ENCODE measurements at places on chromosomes 1 and 21.

GRCh38 chr21:31213787-31214186, 130.3 kb downstream of the TIAM1 start:
- DNase-seq: no peak

DNA sequence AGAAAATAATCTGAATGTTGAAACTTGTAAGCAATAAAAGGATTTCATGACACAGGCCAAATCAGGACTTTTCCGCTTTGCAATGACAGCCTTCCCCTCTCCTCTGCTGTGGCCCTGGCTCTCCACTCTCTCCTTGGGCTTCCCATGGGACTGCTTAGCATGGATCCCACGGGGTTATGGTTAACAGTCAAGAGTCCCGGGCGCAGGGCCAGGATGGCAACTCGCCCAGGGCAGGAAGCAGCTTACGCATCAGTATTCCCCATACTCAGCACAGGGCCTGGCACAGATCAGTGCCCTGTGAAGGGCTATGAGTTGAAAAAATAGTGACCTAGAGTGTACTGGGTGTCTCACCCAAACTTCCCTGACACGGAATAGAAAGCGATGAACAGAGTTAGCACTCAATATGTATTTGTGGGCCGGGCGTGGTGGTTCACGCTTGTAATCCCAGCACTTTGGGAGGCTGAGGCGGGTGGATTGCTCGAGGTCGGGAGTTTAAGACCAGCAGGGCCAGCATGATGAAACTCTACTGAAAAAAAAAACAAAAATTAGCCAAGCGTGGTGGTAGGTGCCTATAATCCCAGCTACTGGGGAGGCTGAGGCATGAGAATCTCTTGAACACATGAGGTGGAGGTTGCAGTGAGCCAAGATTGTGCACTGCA, 29.1 kb upstream of the GRHL3 start:
- no peak for DNase-seq

- peak; percentile 8 for DNase-seq
Measured at GRCh38 chr1:210663730-210664573, 335.2 kb downstream of the HHAT start.

DNA sequence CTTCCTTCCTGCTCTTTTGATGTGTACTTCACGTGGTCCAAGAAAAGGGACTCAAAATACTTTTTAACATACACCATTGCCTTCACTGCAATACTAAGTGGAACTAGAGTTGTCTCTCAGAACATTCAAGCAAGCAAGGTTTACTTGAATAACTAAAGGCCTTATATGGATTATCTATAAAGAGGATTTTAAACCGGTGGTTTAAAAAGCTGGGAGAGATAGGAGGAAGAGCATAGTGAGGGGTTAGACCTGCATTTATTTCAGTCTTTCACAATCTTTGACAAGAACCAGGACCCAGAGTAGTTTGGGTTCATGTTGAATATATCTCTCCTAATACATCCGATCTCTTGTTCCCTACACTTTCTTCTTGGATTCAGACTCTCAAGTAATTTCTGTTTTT, 6.9 kb downstream of the S1PR1 start:
- DNase-seq: no peak

DNA sequence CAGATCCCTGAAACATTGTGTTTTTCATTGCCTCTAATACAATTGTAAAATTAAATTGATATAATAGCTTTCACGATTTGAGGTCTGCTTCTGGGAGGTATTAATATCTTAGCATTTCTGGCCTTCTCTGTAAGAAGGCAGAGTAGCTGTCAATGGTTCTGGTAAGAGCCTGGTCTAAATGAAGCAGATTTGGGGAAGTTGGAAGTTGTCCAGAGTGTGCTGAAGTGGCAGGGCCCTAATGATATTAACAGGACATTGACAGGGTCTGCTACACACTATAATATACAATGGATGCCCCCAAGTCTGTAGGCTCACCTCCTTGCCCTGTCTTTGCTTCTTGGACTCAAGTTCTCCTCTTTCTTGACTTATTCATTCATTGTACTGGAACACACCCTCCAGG, 99.5 kb downstream of the C4BPA start:
- DNase-seq: no peak

- no peak for DNase-seq
Measured at GRCh38 chr1:58629031-58629462, 52.0 kb upstream of the TACSTD2 start.

- DNase-seq: no peak
Measured at GRCh38 chr1:162822391-162823200, 32.1 kb downstream of the HSD17B7 start.

GRCh38 chr1:200240656-200241055, 169.2 kb downstream of the ZNF281 start:
- no peak for DNase-seq

- no peak for DNase-seq
Measured at GRCh38 chr1:10217748-10218441, 7.5 kb downstream of the KIF1B start.

DNA sequence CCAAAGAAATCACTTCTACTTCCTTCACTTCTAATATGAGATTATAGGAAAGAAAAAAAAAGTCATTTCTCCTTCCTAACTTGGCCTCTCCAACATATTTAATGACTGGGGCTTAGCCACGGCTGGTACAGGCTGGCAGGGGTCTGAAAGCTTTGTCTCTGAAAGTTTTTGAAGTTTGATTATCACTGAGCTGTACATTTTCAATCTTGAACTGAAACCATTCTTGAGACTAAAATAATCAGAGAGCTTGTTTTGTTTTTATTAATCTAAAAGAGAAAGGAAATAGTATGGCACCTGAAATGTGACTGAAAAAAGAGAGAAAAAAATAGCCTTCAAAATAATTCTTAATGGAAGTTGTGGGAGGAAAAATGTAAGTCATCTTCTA, 3.8 kb upstream of the KRTAP19-8 start:
- no peak for DNase-seq

DNA sequence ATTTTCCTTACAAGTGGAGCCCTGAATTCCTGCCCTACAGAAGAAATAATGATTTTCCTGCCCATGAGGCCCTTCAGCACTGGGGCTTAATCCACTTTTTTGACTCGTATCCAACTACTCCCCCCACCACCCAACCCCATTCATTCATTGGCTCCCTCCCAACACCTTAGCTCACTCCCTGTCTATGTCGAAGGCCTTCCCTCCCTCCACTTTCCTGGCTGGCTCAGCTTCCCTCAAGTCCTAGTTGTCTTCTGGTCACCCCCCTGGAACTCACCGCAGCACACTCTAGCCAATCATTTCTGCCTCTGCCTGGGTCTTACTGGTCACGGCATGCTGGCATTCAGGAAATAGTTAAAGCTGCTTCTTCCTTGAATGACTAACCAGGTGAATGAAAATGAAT, 118.9 kb downstream of the PGBD5 start:
- DNase-seq: no peak

DNA sequence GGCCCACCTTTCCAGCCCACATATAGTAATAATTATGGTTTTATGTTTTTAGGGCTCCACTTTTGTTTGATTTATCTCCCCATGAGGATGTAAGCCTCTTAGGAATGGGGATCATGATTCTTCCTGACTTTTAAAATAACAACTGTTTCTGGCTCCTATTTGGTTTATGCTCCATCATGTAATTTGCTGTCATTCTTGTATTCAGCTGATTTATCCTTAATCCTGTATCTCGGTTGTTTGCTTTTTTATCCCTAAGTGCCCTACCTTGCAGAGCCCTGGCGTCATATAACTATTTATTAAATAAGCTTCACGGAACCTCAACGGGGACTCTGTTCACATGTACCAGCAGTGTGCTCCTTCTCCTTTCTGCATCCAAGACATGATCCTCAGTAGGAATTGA, 70.7 kb downstream of the RYR2 start:
- DNase-seq: no peak

- no peak for DNase-seq
Measured at GRCh38 chr1:180291004-180291403, 60.9 kb downstream of the LHX4 start.

DNA sequence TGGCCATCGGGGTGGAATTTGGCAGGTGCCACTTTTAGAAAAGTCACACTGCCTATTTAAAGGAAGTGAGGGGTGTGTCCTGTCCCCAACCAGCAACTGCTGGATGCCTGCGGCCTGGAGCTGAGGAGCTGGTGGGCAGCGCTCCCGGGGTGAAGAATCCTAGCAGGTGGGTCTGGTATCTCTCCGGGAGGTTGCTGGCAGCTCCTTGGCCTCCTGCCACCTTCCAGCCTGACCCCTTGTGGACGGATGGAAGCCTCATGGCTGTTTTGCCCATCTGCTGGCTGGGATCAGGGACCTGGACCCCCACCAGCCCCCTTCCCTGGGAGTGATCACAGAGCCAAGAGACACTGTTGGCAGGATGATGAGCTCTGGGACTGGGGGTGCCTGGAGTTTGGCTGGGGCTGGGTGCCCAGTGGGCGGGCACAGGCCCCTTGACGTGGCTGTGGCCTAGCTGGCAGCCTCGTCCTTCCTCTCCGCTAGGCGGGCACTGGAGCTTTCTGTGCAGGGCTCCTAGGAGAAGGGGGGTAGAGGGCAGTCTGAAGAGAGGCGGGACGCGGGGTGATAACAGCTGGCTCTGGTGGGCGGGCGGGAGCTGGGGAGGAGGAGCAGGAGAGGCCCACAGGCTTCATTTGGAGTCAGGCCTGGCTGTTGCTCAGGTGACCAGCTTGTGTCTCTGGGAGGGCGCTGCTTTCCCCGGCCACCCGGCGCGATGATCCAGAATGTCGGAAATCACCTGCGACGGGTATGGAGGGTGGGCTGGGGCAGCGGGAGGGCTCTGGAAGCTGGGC, at the start of gene ACOT11:
TSS of gene ACOT11 (plus strand) at position 628 of the 788 bp plus-strand sequence. CDS start at position 710, 82 bp downstream.
- DNase-seq: peak; percentile 72

- DNase-seq: no peak
Measured at GRCh38 chr21:38815060-38815405, 9.3 kb downstream of the ETS2 start.

DNA sequence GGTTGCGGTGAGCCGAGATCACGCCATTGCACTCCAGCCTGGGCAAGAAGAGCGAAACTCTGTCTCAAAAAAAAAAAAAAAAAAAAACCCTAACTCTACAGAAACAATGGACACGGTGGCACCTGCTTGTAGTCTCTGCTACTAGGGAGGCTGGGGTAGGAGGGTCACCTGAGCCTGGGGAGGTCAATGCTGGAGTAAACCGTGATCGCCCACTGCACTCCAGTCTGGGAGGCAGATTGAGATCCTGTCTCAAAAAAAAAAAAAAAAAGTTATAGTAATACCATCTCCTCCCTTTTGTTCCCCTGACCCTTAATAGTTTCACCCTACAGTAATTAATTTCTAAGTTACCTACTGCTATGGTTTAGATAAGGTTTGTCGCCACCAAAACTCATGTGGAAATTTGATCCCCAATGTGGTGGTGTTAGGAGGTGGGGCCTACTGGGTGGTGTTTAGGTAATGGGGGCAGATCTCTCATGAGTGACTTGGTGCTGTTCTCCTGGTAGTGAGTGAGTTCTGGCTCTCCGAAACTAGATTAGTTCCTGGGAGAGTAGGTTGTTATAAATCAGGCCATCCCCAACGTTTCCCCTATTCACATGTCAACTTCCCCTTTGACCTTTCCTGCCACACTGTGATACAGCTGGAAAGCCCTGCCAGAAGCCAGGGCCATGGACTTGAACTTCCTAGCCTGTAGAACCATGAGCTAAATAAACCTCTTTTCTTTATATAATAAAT, 9.8 kb downstream of the FBXO42 start:
- DNase-seq: no peak

DNA sequence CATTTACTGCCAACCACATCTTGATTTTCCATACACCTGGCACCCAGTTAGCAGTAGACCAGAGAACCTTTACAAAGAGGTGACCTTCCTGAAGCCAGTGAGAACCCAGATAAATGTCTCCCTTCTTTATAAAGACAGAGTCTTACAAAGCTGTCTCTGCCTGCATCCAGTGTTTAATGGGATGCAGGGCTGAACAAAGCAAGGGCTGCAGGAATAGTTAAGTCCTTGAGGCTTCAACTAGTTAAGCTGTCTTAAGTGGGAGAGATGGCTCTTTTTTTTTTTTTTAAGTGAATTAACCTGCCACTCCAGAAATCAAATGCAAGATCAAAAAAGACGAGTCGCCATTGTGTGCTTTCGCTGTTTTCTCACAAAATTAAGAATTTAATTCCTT, 1.5 kb downstream of the AHCYL1 start:
- DNase-seq: no peak

DNA sequence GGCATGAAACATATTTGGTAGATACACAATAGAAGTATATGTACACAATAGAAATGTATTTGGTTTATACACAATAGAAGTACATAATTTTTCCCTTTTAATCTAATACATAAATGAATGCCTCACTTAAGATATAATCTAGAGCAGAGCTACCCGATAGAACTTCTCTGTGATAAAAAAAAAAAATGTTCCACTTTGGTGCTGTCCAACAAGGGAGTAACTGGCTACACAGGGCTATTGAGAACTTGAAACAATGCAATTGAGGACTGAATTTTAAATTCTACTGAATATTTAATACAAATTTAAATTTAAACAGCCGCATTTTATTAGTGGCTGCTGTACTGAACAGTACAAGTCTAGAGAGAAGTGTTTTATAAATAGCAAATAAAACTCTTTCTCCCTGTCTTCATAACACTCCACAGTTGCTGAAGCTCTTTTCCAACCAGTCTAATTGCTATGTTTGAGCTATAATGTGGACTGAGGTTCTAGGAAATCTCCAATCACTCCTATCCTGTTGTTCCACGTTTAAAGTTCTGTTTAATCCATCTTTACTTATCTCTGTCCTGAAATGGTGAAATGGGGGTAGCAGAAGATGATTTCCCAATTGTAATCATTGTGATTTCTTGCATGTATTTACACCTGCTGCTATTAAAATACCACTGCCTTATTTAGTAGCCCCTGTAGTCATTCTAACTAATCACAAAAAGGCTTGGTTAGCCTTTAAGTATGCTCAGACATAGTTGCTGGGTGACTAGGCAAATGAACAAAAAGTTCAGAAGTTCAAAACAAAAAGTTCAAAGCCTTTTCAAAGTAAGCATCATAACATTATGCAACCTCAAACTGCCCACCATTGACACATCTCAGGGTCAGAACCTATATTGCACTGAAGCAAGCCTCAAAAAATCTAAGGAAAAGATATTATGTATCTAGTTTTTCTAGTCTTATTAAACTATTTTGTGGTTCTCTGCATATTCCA, 192.3 kb upstream of the C1orf87 start:
- DNase-seq: no peak

DNA sequence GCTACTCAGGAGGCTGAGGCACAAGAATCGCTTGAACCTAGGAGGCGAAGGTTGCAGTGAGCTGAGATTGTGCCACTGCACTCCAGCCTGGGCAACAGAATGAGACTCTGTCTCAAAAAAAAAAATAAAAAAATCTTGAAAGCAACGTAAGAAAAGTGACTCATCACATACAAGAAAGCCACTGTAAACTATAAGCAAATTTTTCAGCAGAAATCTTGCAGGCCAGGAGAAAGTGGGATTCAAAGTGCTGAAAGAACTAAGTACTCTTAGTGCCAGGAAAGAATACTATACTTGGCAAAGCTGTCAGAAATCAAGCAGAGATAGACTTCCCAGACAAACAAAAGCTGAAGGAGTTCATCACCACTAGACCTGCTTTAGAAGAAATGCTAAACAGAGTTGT, 4.4 kb upstream of the HMGN1 start:
- DNase-seq: no peak
